ENCODE measurements at places on chromosomes 6 and 20.

DNA sequence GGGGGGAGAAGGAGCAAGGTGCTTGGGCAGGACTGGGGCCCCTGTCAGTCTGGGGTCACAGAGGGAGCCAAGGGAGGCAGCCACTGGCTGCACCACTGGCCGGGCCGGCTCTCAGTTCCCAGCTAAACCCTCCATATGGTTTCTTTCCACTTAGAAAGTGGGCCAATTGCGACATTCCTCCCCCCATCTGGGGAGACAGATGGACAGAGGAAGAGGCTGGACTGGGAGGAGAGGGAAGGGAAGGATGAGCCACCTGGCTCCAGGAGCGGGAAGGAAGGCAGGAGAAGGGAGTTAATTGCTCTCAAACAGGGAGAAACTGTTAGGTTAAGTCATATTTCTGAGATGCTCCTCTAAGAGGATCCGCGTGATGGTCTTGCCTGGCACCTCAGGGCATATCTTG lies 82.2 kb downstream of the GRM4 start:
- no peak for DNase-seq

- DNase-seq = no peak
These were observed 37.3 kb downstream of the MAPK14 start for GRCh38 chr6:36064770-36065396.

DNA sequence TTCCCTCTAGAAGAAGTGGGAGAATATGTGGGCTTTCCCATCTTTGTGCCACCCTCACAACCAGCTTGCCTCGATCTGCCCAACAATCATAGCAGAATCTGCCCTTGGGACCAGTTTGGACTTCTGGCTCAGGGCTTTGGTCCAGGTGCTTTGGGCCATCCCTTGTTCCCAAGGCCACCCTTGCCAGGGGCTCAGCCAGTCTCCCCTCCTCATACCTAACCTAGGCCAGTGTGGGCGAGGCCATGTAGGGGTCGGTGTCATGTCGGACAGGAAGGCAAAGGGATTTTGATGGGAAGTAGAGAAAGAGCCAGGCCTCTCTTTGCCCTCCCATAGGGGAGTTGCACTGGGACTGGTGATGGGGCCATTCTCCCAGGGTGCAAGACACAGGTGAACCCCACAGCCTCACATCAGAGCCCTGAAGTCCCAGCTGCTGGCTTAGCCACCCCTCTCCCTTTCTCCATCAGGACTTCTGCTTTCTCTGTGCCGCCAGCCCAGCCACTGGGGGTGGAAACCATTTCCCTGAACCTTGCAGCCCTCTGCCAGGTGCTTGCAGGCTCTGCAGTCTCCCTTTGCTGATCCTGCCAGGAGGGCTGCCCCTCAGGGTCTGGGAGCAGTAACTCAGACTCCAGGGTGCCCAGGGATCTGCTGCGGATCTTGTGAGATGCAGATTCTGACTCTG lies 60.7 kb downstream of the SLC24A3 start:
- DNase-seq = no peak

DNA sequence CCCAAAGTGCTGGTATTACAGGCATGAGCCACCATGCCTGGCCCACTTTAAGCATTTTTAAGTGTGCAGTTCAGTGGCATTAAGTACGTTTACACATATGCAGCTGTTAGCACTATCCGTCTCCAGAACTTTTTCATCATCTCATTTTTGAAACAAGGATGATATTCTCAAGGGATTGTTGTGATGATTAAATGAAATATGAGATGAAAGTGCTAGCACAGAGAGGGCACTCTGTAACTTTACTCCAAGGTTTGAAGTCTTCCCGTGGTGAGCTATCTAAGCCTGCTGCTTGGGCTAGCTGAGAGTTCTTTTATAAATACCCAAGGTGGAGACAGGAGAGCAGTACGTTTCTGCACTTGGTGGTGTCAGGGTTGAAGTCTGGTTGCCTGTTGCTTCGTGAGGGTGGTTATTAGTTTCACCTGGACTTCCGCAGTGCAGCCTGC lies 6.6 kb downstream of the TM9SF4 start:
- no peak for DNase-seq

DNA sequence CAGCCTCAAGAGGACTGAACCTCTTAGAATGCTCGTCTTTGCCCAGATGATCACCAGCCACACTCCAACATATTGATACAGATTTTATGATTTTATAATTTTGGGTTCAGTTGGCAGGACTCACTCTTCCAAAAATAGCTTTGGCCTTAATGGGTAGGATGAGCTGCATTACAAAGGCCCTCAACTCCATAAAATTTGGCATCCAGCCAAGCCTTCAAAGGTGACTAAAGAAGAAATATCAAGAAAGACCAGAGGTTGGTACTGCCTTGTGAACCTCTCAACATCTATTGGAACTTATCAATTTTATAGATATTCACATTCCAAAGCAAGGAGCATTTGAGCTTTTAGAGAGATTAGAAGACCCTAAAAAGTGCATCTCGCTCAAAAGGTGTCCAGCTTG lies 48.4 kb upstream of the SNAP25 start:
- DNase-seq = no peak

DNA sequence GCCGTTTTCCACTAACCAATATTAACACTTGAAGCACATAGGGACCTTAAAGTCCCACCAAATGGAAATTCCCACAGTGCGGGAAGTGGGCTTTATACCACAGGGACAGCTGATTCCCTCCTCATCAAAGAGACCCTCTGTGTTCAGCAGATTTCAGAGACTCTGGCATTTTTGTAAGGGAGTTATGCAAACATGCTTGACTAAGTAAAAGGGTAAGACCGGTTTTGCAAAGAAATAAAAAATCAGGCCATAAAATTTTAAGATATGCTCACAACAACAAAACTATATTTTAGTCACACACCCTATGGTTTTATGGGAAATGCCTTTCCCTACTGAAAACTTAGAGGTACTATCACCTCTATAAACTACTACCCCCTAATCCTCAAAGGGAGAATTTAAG lies 45.4 kb upstream of the SPTLC3 start:
- DNase-seq = no peak

GRCh38 chr20:6074145-6074561 lies 20.3 kb upstream of the LRRN4 start:
- no peak for DNase-seq

- DNase-seq = no peak
These were observed 791.5 kb downstream of the TFAP2A start for GRCh38 chr6:9623228-9623832.

DNA sequence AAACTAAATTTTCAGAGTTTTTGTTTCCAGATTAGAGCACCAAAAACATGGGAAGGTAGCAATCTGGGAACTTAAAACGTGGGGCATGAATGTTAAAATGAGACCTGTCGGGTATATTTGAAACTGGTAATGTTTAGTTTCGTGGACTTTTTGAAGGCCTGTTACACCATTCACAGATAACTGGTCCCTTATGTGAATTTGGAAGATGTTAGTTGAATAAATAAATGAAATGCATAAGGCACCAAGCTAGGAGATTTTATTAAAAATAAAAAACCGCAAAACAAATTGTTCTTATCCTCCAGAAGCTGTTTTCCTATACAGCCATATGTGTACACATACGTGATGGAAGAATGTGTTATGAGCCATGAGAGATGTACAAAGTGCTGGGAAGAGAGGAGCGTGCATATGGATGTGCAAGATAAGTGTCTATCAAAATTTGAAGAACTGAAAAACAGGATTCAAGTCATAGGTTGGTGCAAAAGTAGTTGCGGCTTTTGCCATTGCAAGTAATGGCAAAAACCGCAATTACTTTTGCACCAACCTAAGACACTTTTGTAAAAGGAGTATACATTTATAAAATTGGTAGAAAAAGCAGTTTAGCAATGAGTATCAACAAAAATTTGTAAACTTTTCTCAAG lies 700 bp upstream of the MCUR1 start:
- no peak for DNase-seq

DNA sequence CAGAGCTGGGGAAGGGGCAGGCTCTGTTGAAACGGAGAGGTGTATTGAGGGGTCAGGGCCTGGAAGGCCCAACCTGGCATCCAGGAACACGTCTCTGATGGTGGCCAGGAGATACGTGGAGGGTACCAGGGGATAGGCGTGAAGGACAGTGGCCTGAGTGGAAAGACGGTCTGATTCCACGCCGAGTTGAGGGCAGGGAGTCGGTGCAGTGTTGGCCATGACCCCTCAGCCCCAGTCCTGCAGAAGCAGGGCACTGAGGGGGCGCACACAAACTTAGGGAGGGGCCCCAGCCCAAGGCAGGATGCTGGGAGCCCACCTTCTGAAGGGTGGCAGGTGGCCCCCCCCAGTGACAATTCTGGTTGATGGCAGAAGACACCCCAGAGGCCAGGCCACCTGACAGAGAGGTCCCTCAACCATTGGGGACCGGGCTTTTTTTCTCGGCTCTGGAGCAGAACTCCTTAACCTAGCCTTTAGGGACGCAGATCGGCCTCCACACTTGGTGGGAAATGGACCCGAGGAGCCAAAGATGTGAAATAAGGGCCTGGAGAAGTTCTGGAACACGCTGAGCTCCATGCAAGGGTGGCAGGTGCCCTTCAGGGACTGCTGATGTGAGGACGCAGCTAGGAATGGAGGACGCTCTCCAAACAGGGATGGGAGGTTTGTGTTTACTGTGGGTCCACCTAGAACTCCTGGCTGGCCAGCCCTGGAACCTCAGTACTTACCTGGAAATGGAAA lies 91.0 kb downstream of the TMEM242 start:
- DNase-seq = no peak

DNA sequence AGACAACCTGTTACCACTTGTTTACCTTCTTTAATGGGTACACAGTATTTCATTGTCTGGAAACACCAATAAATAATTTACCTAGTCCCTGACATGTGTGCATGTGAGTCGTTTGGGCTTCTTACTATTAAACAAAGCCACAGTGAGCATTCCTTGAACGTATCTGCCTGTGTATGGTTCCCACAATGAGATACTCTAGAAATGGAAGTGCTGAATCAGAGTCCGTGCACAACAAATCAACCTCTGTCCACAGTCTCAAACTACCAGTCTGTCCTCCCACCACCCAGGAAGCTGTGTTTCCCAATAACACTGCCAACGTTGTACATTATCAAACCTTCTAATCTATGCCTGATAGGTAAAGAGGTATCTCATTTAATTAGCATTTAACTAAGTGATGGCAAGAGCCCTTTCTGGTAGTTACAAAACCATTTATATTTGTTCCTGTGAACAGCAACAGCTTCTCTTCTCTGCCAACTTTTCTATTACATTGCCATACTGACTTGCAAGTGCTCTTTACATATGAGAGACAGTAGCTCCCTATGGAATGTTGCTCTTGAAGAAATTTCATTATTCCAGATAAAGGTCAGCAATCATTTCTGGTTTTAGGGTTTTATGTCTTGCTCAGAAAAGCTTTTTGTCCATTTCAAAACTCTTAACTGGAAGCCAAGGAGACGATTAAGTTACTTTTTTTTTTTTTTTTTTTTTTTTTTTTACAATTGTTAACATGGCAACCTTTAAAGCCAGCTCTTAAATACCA lies 14.7 kb downstream of the JAG1 start:
- no peak for DNase-seq

DNA sequence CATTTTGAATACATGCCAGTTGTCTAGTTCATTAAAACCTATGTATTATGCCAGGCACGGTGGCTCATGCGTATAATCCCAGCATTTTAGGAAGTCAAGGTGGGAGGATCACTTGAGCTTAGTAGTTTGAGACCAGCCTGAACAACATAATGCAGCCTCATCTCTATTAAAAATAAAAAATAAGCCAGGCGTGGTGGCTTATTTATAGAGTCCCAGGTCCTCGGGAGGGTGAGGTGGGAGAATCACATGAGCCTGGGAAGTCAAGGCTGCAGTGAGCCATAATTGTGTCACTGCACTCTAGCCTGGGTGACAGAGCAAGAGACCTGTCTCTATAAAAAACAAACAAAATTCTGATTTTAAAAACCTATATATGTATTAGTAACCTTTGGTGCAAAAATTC lies 27.5 kb downstream of the ORC3 start:
- no peak for DNase-seq

DNA sequence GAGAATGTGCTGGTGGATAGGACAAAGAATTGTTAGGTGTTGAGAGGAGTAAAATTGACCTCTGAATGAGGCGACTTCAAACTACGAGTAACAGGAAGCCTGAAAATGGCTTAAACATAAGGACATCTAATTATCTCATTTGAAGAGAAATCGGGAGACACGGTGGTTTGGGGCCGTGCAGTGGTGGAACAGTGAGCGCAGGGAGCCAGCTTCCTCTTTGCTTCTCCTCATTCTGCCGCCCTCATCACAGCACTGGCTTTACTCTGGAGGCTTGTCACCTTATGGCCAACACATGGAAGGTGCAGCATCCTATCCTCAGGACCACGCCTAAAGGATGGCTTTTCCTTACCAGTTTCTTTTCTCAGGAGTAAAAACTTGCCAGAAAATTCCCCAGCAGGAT lies 114.3 kb downstream of the B3GAT2 start:
- no peak for DNase-seq

DNA sequence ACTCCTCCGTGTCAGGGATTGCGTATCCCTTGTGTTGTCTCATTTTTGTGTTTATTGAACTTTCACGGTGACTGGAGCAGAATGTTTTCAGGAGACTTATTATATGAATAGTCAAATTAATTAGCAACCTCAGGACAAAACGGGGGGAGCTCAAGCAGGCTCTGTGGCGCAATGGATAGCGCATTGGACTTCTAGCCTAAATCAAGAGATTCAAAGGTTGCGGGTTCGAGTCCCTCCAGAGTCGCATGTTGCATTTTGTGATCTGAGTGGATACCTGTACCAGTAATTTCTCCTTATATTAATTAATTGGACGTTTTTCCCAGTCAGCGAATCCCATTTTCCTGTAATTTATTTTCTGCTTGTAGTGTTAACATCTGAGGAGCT lies 89.1 kb upstream of the ZNF184 start:
- no peak for DNase-seq

GRCh38 chr20:46364670-46365486 lies 41.5 kb downstream of the ELMO2 start:
- DNase-seq = no peak

GRCh38 chr20:48738399-48739304 lies 89.1 kb downstream of the PREX1 start:
- DNase-seq = no peak

DNA sequence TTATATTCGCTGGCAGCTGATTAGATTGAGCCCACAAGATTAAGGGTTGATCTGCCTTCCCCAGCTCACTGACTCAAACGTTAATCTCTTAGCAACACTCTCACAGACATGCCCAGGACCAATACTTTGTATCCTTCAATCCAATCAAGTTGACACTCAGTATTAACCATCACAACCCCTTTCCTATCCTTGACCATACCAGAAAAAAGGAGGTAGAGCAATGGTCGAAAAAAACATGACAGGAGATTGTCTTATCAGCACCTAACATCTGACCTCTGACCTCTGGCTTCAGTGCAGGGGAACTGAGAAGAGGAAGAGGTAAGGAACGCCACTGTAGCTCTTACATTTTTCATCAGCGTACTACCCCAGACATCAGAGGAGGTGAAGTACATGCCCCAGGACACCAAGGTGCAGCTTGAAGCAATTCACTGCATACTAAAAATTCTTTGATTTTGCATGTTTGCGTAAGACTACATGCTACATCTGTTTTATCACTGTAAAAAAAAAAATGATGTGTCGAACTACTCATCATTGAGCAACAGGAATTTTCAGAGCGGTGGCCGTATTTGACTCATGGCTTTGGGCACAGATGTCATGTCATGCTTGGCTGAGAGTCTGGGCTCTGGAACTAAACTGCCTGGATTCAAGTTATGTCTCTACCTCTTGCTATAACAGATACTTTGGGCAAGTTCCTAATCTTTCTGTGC lies 188.0 kb upstream of the TAB2 start:
- no peak for DNase-seq

GRCh38 chr6:44275749-44276648 lies 5.7 kb downstream of the TMEM151B start:
- peak; percentile 57 for DNase-seq

- DNase-seq = no peak
These were observed 57.4 kb downstream of the NCOA6 start for GRCh38 chr20:34768096-34768495.

GRCh38 chr6:168061269-168062210 lies 17.5 kb downstream of the FRMD1 start:
- DNase-seq = no peak

Measured in CD4-positive, alpha-beta T cell (primary cell).